ENCODE measurements at places on chromosomes 5 and 9.

GRCh38 chr9:110334871-110335270, 2.8 kb downstream of the TXNDC8 start:
- DNase-seq: no peak

DNA sequence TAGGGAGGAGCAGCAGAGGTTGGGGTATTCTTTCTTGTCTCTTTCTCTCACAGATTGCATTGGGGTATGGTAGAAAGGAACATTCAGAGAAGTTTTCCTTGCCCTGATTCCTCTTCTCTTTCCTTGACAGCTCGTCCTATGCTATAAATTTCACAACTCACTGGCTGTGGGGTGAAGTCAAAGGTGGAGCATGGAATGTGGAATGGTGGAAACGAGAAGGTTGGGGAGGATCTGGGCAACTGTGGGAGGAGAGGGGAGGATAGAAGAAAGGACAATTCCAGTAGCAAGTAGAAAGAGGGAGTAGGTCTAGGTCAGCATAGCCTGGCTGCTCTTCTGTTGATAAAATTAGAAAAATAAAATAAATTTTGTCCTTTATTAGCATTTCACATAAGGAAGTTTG, 39.0 kb upstream of the POC5 start:
- no peak for DNase-seq

DNA sequence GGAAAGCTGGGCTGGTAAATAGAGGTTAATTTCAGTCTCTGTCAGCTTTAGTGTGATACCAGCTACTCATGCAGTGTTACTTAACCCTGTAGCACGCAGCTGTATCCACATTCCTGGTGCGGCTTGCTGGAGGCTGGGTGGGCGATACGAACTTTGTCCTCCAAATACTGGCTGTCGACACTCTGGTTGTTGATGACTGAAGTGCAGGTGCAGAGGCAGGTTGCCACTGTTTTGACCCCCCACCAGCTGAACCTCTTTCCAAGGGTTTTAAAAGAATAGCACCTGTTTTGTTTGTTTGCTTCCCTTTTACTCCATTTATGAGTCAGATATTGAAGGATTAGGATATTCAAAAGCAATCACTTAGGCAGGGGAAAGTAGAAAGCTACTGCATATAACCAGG, 4.4 kb upstream of the RABGAP1 start:
- no peak for DNase-seq

DNA sequence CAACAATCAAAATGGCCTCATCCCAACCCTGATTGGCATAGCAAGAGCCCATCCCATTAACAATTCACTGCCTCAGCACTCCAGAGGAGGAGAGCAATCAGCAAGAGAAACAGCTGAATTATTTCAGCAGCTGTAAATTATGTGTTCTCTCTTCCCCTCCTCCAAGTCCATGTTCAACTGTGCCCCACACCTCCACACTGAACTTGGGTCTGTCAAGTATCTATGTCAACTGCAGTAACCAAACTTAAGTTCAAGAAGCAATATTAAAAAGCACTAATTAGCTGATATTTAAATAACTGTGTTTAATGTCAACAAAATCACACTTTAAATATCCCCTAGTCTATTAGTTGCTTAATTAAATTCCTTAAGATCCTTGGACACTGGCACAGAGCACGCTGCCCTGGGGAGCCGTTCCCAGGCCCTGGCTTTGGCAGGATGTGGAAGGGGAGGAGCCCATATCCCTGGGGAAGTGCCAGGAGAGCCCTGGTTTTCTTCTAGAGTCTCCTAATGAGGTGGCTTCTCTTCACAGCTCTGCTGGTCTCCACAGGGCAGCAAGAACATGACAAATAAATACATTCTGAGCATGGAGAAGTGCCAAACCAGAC, 50.6 kb downstream of the SIL1 start:
- DNase-seq: peak; percentile 81

DNA sequence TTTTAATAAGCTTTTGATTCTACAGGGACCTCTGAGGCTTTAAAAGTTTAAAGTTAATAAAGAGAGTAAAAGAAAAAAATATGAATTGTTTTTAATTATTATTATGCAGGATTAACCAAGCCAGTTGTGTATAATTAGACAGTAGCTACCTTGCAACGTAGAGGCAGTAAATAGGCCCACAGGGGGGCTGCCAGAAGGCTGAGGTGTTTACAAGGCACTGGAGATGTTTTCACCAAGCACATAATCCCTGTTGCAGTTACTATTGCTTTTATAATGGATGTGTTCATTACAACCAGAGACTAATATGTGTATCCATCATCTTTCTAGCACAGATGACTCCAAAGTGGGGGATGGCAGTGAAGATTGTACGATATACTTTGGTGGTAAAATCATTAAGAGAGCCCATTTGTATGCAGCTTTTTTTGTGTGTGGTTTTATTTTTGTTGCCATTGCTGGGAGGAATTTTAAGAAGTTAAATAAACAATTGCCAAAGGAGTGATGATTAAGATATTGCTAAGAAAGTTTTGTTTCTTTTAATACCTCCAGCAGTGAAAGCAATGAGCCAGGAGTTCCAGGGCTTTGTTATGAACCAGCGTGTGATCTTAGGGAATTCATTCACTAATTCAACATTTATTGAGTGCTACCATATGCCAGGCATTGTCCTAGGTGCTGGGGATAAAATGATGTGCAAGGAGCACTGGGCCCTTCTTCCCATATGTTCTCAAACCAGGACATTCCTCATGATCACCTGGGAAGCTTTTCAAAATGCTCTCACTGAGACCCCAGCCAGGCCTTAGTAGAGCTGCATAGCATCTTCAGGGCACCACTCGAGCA, 138.7 kb upstream of the EFNA5 start:
- DNase-seq: no peak

GRCh38 chr9:134410071-134410834, 84.0 kb downstream of the RXRA start:
- DNase-seq: no peak

DNA sequence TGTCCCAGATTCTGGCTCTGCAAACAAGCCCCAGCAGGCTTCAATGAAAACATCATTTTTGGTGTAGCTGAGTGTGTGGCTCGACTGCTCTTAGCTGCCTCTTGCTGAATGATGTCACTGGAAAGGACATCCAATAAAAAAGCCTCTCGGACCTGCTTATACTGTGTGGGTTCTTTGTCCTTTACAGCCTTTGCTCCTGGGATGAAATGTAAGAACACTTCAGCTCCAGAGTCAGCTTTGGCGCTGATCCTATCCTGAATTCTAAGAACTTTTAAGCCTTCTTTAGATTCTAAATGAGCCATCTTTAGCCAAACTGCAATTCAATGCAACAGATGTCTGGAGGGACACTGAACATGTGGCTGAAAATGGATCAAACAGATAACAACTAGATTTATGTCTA, 404.6 kb upstream of the C9orf72 start:
- no peak for DNase-seq

DNA sequence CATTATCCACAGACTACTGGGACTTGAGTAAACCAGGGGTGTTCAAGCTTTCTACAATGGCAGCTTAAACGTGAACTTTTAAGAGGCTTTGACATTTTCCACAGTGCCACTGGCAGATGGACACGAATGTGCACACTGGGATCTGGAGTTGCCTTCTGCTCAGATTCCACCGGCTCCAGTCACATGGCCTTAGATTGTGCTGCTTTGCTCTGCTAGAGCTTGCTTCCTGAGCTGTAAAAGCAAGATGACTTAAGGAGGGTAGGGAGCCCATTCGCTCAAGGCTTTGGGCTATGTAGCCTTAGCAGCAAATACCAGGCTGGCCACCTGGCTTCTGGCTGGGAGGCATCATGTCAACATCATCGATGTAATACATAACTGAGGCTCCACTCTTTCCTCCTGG, 436.9 kb downstream of the MED10 start:
- DNase-seq: no peak

DNA sequence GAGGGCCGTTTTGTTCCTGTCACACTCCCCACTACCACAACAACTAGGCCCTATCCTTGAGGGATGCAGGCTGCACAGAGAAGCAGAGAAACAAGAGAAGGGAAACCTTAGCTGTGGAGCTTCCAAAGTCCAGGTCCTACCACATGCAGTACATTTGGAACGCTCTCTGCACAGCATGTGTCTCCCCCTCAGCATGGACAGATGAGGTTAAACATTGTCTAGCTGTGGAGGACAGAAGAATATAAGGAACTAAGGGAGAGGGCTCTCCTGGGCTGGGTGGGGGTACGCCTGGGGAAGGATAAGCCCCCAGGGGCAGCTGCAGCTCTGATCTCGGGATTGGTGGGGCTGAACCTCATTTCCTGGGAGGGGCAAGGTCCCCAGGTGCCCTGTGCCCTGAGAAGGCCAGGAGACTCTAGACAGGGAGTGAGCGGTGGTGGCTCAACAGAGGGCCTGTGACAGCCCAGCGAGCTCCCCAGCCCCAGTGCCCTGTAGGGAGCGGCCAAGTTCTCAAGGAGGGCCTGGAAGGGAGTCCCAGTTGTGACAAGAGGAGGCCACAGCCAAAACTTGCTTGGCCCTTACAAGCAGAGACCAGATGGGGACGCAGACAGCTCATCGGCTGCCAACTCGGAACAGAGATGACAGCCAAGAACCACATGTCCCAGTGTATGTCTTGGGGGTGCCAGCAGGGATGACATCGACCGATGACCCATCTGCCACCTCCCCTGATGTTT, 30.1 kb downstream of the TSPAN17 start:
- no peak for DNase-seq

DNA sequence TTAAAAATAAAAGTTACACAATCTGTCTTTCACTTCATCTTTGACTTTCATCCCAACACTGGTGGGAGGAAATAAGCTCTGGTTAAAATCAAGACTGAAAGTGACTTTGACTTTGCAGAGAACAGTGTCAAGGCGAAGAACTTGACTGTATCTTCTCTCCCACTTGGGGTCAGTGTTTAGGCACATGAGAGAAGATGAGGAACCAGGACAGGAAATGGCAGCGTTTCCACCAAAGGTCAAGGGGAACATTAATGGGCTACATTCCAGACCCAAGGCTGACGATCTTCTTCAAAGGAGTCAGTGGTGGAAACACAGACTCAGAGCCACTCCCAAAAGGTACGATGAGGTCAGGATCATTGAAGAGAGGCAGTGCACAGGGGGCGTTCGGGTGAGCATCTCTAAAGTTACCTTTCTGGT, 409.5 kb downstream of the ARHGEF28 start:
- no peak for DNase-seq

GRCh38 chr9:75200892-75201470, 112.7 kb downstream of the OSTF1 start:
- no peak for DNase-seq

DNA sequence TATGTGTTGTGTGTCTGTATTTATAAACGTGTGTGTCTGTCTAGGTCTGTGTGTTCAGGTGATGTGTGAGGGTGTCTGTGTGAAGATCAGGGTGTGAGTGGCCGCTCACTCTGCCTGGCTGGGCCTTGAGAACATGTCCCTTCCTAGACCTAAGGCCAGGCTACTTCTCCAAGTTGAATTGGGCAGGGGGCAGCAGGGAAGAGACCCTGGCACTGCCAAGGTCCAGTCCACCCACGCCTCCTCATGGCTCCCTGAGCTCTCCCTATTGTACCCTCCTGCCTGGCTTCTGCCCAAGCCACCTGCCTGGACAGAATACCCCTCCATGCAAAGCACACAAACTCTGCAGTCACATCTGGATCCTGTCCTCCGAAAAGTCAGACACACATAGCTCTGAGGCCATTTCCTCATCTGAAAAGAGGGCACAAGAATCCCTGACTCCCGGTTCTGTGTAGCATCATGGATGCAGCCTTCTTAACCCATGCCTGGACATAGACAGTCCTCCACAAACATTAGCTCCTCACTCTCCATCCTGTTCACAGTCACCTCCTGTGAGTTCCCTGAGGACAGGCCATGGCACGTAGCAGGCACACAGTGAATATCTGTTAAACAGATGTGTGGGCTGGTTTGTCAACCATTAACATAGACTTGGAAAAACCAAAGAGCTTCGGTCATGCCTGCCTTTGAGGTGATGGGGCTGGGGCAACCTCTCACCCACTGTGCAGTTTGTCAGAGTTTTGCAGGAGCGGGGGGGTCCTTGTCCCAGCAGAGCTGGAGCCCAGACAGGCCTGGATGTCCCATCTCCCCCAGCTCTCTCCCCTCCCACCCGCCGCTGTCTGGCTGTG, 167.8 kb upstream of the MVB12B start:
- DNase-seq: no peak

DNA sequence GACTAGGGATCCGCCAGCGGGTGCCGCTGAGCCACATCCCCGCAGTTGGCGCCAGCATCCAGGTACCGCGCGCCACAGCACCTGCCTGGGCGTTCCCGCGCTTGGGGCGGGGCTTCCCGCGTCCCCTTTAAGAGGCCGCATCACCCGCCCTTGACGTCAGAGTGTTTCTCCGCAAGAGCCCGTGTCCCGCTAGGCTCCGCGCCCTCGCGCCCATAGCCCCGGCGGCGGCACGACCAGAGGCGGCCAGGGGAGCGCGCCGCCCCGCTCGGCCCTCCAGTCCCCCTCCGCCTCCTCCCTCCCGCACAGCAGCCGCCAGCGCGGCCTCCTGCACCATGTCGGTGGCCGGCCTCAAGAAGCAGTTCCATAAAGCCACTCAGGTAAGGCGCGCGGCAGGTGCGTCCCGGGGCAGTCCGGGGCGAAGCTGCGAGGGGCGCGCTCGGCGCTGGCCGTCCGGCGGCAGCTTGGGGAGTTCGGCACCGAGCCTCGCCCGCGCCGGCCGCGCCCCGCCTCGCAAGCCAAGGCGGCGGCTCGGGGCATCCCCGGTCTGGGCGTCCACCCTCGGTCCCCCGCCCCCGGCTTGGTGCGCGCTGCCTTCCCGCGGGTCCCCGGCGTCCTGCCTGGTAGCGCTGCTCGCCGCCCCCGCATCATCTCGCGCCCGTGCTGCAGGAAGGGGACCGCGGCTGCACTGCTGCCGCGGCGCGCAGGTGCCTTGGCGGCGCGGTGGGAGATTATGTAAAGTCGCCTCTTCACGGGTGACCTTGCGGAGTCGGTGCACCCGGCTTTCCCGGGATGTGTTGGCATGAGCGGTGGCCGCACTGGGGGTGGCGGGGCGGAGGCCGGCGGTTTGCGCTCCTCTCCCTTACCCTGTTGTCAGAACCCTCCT, at the start of gene SH3GL2:
TSS of gene SH3GL2 (plus strand) at position 156 of the 883 bp plus-strand sequence.
- DNase-seq: peak; percentile 69

DNA sequence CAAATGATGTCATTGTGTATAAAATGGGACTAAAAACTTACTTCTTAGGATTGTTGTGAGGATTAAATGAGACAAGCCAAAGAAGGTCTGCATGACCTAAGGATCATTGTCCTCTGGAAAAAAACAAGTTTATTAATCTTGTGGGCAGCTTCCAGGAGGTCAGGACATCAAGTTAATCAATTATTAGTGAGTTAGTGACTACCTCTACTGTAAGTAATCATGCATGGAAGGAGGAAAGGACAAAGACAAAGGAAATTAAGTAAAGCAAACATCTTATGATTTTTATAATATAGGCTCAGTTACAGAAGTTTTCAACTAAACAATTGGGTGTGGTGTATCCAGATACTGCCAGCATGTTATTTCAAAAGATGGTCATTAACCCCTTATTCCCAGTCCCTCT, 129.3 kb upstream of the TUT7 start:
- DNase-seq: no peak
